Esophagus squamous epithelium (tissue), 5 donors: ENCODE measurements at places on chromosomes 6 and 20.

GRCh38 chr6:15341311-15342001, 95.6 kb downstream of the JARID2 start:
- no peak for DNase-seq

GRCh38 chr6:11824986-11825385, 46.4 kb upstream of the ADTRP start:
- DNase-seq = no peak

GRCh38 chr6:5278565-5279120, 17.3 kb downstream of the FARS2 start:
- no peak for DNase-seq

DNA sequence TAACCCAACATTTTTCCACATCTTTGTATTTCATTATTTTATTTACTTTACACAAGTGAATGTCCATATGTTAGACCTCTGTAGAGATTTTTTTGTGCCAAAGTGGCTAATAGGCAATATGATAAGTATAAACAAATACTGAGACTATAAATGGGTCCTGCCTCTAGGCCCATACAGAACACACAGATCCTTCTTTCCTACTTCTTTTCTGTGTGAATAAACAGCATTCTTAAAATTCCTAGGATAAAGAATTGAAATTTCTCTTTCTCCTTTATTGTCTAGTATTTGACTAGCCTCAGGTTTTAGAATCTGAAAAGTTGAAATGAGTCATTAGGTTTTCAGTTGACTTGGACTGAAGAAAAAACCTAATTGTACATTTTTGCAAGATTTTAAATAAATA, 46.3 kb upstream of the HS3ST5 start:
- DNase-seq = no peak

DNA sequence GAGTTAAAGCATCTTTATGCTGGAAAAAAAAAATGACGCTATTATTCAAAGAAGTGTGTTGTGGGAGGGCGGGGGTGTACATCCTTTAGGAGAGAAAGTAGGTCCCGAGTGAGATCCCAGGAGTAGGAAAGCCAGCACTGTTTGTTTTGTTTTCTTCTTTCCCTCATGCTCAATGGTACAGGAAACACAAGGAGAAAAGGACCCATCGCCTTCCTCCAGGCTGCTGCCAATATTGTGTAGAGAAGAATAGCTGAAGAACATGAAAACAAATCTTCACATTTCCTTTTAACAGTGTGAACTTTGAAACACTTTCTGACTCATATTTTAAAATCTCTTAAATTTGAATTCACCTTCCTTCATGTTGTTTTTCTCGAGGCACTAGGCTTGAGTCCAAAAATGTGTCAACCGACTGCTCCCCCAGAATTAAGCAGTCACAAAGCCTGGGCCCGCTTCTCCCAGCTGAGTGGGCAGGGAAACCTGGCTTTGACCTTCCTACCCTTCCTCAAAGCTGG, 22.3 kb downstream of the PPP1R16B start:
- no peak for DNase-seq

DNA sequence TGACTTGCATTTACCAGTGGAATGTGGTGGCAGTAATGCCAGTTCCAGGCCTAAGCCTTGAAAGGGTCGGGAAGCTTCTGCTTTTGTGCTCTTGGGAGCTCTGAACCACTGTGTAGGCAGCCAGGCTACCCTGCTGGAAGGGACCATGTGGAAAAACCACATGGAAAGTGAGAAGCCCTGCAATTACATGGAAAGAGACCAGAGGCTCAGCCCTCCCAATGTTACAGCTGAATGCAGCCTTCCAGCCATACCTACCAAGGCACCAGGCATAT, 14.9 kb upstream of the KCNB1 start:
- no peak for DNase-seq

DNA sequence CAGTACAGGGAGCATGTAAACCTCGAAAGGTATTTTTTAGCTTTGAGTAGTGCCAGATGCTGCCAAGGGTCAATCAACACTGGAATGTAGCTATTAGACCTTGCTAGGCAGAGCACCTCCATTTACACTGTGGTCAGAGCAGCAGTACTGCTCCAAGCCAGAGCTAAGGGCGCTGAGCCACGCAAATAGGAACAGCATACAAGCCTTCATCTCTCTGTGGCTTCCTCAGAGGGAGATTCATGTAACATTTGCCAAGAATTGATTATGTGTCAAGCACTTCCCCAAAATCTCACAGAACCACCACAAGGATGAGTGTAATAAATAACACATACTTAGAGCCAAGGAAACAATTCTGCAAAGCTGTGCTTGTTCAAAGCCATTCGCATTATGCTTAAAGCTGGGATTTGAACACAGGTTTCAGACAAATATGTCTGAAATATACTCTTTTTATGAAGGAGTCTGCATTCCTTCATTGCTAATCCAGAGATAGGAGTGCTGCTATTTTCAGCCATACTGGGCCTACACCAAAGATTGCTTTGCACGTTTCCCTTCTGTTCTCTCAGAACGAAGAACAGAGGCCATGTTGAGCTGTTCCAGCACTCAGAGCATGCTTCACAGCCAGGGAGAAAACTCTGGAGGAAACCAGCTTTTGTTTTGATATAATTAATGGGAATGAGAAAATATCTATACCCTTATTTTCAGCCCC, 97.7 kb downstream of the SLC16A10 start:
- no peak for DNase-seq

DNA sequence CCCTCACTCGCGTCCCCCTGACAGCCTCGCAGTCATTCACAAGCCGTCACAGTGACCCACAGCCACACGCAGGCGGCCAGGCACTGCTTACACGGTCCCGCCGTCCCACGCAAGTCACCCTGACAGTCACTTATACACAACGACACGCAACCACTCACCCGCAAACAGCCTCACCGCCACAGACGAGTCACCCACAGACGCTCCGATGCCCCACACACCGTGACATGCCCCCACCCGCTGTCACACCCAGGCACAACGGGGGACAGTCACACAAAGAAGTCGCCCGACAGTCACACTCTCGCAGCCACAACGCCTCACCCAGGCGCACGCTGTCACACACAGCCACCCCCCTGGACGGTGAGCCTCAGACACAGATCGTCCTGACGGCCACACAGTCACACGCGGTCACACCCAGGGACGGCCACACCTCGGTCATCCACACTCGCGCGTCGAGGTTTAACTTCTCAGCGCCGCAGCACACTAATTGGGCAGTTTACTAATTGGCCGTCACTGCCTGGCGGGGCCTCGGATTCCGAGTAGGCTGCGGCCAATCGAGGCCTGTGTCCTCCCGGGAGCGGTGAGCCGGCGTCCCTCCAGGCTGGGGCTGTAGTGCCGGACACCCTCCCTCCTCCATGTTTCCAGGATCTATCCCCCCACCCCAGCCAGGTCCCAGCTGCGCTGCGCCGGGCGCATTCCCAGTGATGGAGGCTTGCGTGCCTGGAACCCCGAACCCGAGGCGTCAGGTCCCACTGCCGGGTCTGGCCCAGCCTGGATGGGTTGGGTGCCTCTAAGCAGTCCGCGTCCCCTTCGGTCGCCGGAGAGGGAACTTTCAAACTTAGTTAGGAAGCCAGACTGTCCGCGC, 790 bp downstream of the TOX2 start:
- DNase-seq = no peak

GRCh38 chr20:43448748-43449535, 8.8 kb upstream of the SRSF6 start:
- DNase-seq = no peak

GRCh38 chr6:147561726-147562125, 53.2 kb downstream of the SAMD5 start:
- no peak for DNase-seq

DNA sequence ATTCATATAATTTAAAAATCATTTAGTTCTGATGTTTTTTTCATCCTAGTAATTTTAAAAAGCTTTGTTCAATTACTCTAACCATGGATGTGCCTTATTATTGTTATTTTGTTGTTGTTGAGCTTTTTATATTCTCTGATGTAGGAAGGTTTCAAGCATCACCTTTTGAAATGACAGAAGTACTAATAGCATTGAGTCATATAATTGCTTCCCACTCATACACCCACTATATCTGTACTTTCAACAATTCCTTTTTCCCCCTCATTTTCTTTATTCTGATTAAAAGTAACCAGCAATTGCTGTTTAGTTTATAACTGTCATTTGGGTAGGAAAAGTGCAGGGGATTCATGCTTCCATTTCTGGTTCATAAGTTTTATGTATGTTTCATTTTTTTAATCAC, 38.6 kb downstream of the DNAH8 start:
- no peak for DNase-seq

- no peak for DNase-seq
Observed at GRCh38 chr20:48919882-48920526, 1.5 kb upstream of the ARFGEF2 start.

DNA sequence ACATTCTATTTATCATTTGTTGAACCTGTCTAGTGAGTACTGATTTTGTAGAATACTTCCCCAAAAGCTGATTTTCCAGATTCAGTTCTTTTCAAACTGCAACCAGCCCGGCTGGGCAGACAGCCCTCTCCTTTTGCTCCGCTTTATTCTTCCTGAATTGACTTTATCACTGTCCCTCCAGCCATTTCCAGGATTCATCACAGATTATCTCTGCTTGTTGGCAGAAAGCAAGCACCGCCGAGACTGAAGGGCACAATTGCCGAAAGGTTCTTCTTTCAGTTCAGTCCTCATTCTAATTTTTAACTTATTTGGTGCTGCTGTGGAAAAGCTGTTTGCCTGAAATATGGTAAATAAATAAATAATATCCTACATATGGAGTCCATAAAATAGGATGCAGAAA, 369.1 kb upstream of the FLRT3 start:
- DNase-seq = no peak

DNA sequence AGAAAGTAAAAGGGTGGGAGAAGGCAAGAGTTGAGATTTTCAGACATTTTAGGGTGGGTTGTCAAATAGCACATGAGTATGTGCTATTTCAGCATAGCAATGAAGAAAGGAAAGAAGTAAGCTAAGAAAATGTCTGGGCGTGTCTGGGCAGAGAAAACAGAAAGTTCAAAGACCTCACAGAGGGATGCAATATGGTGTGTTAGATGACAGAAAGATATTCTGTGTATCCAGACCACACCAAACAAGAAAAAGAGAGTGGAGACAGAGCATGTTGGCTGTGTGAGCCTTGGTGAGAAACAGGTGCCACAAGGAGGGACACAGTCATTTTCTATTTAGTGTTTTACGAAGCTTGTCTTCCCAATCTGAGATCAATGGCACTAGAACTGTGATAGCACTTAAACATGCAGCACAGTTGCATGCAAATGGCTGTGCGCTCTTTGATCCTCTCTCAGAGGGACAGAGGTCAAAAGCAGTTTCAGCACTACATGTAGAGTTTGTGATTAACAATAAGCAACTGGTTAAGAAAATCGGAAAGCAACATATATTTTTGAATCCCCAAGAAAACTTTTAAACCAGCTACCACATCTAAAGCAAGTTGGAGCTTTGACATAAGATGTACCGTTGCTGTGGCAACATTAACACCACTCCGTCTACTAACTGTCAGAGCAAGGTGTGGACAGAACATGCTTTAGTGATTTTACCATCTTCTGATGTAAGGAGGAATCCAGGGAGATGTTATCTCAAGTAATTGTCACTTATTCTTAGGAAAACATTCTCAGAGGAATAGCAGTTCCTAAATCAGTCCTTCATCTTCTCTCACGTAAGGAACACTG, 515.5 kb upstream of the NOX3 start:
- DNase-seq = no peak

DNA sequence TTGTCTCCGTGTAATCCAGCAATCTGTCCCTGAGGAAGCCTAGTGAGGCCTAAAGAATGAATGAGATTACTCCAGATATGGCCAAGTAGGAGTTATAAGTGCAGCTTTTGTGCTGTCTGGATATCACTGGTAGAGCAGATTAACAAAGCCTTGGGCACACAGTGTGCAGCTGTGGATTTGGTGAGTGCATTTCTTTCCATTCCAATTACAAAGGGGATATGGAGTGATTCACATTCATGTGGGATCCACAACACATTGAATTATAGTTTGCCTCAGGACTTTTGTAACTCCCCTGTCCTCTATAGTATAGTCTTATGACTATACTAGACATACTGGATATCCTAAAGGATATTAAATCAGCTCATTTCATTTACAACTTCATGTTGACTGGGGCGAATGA, 47.1 kb downstream of the HLA-F start:
- DNase-seq = no peak

- no peak for DNase-seq
Observed at GRCh38 chr6:33950472-33950881, 146.7 kb upstream of the MLN start.

- no peak for DNase-seq
Observed at GRCh38 chr6:148103436-148103835, 239.2 kb upstream of the SASH1 start.

GRCh38 chr6:101066481-101066880, 185.4 kb upstream of the ASCC3 start:
- no peak for DNase-seq

DNA sequence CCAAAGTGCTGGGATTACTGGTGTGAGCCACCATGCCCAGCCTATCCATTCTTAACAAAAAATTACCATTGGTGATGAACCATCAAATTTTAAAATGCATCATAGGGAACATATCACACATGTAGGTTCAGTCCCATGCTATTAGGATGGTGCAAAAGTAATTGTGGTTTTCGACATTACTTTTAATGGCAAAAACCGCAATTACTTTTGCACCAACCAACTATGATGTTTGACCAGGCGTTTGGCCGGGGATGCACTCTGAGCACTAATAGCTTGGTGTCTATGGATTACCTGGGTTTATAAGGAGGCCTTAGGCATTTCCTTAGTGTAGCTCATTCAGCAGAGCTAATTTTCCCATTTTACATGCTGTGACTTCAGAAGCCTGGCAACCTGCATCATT, 246.5 kb upstream of the SUPT3H start:
- DNase-seq = no peak

GRCh38 chr6:2196079-2196679, 49.2 kb downstream of the GMDS start:
- DNase-seq = no peak

DNA sequence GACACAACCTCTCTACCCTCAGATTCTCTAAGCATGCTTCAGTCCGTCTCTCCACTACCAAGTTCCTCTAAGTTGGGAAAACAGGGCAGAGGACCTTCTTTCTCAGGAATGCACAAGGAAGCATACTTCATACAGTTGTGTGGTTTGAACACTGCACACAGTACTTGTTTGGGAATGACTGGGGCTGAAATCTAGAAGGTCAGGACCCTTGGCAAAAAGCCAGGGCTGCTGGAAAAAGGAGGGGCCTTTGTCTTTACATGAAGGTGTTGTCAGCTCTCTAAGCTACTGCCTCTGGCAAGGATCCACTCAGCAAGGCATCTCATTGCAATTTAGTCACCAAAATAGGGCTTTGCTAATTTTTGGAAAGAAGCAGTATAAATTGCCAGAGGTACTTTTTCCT, 20.7 kb upstream of the HEY2 start:
- no peak for DNase-seq

GRCh38 chr6:131897621-131898020, 53.6 kb downstream of the CCN2 start:
- no peak for DNase-seq

- no peak for DNase-seq
Observed at GRCh38 chr6:139544701-139545057, 170.2 kb upstream of the CITED2 start.

GRCh38 chr20:50005471-50005981, 22.7 kb downstream of the SNAI1 start:
- no peak for DNase-seq

GRCh38 chr6:132060591-132060990, 109.4 kb upstream of the CCN2 start:
- DNase-seq = no peak
